ENCODE measurements at places on chromosomes 3 and 15.

DNA sequence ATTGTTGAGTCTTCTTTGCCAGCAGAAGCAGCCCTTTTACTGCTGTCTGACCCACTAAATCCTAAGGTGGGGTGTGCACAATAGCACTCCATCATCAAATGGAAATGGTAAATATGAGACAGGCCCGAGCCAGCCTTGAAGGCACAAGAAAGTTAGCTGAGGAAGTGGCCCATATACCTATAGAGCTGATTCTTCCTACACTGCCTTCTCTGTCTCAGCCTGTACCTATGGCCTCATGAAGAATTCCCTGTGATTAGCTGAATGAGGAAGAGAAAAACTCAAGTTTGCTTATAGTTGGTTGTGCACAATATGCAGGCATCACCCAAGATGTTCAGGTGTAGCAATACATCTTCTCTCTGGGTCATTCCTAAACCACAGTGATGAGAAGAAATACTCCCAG is 31.7 kb upstream of the XCR1 start:
- no peak for DNase-seq

- no peak for DNase-seq
Observed at GRCh38 chr3:46599590-46599989, 12.7 kb upstream of the FAM240A start.

GRCh38 chr3:167839460-167840134 is 104.1 kb downstream of the SERPINI1 start:
- peak; percentile 29 for DNase-seq

DNA sequence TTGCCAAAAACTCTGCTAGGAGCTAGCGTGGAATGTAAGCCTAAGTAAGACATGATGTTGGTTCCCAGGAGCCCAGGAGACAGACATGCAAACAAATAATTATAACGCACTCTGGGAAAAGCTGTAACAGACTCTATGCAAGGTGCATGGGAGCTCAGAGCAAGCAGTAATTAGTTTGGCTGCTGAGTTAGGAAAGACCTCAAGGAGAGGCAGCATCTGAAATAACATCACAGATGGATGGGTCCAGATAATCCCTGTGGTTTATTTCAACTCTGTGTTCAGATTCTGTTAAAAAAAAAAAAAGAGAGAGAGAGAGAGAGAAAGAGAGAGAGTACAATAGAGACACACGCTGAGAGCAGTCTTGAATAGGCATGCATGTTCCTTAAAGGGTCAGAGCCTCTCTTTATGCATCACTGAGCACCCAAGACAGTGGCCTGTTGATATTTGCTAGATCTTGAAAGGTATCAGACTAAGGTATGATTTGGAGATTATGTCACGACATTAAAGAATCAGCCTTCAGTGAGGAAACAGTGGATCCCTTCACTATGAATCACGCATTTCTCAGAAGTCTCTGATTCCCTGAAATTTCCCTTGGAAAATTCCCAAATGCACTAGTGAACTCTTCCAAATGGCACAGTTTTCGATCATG is 124.4 kb upstream of the LIPC start:
- no peak for DNase-seq

DNA sequence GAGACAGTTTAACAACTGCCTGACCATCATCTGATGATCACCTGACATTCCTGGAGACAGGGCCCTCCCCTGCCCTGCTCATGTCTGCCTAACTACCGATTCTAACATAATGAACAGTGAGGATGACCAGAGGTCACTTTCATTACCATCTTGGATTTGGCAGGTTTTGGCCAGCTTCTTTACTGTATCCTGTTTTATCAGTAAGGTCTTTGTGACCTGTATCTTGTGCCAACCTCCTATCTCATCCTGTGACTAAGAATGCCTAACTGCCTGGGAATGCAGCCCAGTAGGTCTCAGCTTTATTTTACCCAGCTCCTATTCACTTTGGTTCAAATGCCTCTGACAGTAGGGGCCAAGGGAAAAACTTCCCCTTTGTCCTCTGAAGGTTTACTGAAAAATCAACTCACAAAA is 40.2 kb downstream of the METTL6 start:
- DNase-seq: no peak

- DNase-seq: no peak
Observed at GRCh38 chr3:69934398-69934797, 65.1 kb upstream of the SAMMSON start.

DNA sequence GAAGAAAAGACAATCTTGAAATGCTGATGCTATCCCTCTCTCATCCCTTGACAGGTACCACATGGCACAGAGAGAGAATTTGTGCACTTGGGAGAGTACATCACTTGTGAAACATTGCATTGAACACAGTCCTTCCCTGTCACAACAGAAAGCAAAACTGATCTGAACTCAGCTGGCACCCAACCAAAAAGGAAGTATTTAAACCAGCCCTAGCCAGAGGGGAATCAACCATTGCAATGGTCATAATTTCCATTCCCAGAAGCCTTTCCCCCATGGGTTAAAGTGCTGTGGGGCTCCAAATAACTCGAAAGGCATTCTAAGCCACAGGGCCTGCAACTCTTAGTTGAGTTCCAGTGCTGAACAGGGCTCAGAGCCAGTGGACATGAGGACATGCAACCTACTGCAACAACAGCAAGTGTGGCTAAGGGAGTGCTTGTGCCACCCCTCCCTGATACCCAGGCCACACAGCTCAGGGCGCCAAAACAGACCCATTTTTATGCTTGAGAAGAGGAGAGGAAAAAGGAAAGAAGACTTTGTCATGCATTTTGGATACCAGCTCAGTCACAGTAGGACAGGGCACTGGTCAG is 530.8 kb upstream of the BCHE start:
- DNase-seq: no peak

DNA sequence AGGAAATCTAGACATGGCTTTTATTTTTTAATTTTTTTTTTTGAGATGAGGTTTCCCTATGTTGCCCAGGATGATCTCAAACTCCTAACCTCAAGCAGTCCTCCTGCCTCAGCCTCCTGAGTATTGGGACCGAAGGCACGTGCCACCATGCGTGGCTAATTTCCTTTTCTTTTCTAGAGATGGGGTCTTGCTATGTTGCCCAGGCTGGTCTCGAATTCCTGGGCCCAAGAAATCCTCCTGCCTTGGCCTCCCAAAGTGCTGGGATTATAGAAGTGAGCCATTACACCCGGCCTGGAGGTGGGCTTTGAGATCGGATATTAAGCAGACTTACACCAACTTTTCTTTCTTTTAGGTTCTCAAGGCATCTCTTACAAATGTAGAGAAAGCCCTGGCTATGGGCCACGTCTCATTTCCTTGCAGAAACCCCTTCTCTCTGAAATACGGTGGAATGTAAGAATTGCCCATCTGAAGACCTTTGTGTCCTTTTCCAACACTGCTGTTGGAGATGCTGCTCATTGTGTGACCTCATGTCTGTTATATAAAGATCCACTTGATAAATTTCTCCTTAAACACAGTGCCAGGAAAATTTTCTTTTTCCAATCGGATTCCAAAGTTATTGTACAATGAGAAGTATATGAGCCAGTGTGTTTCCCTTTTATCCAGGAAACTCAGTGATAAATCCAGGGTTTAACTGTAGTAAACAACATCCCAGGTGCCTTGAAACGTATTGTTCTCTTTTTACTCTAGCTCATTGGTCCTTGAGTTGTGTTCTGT is 36.8 kb upstream of the CFAP161 start:
- DNase-seq: no peak

GRCh38 chr15:101174152-101174920 is 77.5 kb downstream of the CHSY1 start:
- no peak for DNase-seq

DNA sequence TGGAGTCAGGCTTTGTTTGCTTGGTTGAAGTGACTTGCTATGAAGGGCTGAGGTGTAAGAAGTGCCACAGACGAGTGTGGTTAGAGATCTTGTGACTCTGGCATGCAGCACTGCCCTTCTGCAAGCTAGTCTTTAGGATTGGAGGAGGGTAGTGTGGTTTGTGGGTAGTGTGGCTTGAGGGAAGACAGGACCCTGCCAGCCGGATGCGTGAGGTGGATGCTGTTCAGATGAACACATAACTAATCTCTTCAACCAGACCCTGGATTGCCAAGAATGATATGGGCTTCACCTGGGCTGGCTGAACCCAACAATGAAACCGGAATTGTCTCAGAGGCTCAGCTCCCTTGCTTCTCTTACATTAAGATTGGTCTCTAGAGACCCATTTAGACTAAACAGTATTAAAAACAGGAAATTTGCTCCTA is 32.7 kb downstream of the STARD9 start:
- peak; percentile 52 for DNase-seq

- DNase-seq: no peak
Observed at GRCh38 chr3:140384028-140384771, 293.7 kb upstream of the TRIM42 start.

- no peak for DNase-seq
Observed at GRCh38 chr3:31157893-31158620, 263.6 kb upstream of the GADL1 start.

DNA sequence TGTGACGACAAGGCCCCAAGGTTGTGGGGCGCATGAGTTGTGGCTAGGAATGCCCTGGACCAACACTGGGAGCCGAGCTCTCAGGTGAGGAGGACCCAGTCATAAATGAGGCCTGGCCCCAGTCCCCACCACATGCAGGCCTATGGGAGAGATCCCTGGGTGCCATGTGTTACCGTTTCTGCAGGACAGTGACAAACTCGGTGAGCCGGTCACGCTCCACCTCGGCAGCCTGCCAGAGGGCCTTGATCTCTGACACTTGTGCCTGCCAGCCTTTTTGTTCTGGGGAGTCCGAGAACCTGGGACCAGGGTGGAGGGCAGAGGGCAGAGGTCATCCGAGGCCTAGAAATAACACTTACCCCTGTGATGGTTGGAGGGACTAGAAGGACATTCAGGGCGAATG is 27.7 kb upstream of the HHATL start:
- no peak for DNase-seq

DNA sequence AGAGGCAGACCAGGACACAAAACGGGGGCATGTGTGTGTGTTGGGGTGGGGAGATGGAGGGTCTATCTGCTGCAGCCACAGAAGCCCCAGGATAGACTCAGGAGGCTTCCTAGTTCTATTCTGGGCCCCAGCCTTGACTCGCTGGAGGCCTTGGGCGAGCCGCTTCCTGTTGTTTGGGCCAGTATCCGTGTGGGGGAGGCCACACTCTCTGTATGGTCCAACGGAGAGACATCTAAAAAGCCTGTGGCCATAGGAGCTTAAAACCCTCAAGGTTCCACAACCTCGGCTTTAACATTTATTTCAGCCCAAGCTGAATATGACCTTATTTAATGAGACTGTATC is 32.8 kb downstream of the POC1A start:
- no peak for DNase-seq

GRCh38 chr15:43531018-43531670 is 13.7 kb downstream of the MAP1A start:
- no peak for DNase-seq

DNA sequence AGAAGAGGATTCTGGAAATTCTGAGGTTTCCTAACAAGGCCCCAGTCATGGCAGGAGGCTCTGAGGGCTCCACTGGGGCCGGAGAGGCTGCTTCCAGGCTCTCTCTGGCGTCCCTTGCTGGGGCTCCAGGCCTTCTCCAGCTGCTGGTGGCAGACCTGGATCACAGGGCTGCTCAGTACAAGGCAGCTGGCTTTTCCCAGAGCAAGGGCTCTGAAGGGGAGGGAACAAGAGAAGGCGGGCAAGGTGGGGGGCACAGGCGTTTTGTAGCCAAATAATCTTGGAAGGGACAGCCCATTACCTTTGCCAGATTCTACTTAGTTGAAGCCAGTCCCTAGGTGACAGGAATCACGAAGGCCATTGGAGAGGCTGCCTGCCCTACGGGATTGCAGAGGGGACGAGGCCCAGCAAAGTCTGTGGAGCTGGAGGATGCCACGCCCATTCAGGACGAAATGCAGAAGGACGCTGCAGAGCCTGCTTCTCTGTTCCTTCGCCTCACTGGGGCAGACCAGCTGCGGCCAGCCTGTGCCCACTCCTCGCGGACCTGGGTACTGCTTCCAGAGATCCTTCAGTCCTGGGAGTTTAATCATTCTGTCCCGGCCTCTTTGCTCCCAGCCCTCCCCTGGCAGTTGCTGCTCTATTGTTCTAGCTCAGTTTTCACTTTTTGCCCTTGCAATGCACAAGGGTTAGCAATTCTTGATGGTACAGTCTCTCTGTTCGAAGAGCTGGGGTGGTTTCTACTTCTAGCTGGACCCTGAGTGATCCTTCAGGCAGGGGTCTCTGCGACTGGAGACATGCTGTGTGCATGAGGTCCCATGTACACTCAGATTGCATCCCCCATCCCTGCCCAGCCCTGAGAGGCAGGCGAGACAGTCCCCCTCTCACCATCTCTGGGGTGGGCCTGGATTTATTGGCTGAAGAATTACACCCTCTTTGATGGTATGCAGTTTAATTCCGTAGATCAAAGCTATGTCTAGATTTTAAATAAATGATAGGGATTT is 149.3 kb upstream of the MEF2A start:
- DNase-seq: no peak

DNA sequence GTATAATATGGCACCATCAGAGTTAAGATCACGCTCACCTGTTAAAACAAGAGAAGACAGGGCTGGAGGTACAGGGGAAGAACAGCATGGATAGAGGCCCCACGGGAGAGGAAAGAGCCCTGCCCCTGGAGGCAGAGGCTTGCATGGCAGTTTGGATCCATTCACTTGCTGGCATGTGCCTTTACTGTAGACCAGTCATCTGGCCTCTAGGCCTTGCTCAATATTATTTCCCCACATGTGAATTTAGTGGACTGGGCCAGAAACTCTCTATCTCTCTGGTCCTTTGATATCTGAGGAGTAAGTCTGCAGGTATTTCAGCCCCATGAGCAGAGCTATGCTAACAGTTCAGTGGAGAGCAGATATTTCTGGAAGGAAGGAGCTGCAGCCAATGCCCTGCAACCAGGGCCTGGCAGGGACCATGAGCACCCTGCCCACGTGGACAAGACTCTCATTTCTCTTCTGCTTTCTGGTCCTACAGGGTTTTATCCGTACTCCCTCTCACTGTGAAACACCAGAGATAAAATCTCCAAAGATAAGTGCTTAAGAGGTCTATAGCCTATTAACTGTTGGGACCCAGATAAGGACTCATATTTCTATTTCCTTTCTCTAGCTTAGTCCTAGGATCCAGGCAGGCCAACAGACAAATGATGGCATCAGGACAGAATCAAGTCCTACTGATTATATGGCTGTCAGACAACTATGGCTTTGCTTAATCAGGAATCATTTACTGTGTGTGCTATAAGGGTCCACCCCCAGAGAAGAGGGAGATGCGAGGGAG is 65.0 kb downstream of the CLDN11 start:
- DNase-seq: no peak

- DNase-seq: no peak
Observed at GRCh38 chr3:96264701-96265100, 549.7 kb upstream of the EPHA6 start.

GRCh38 chr3:177197727-177198460 is 612 bp upstream of the TBL1XR1 start:
- peak; percentile 62 for DNase-seq
